ENCODE measurements at places on chromosomes 6 and 20. TPM values are rescaled to one million over a fixed set of nuclear protein-coding genes. Genes with fewer than 3 reads are reported as not detected.

EDN3 gene
- total RNA-seq = not detected

HLA-G gene
- total RNA-seq = 0.75 TPM

MAP3K5 gene
- total RNA-seq = 8.7 TPM

KHDC1L gene
- not detected for total RNA-seq

KIF25 gene
- not detected for total RNA-seq

NKX2-4 gene
- not detected for total RNA-seq

RHAG gene
- not detected for total RNA-seq

FNDC11 gene
- total RNA-seq = 0.13 TPM

EPPIN gene
- total RNA-seq = not detected

BRPF3 gene
- total RNA-seq = 35.9 TPM

GPR6 gene
- not detected for total RNA-seq

IL17F gene
- not detected for total RNA-seq

Measured in naive thymus-derived CD8-positive, alpha-beta T cell (primary cell).